CD14-positive monocyte (primary cell): ENCODE measurements at places on chromosomes 1 and 21.

DNA sequence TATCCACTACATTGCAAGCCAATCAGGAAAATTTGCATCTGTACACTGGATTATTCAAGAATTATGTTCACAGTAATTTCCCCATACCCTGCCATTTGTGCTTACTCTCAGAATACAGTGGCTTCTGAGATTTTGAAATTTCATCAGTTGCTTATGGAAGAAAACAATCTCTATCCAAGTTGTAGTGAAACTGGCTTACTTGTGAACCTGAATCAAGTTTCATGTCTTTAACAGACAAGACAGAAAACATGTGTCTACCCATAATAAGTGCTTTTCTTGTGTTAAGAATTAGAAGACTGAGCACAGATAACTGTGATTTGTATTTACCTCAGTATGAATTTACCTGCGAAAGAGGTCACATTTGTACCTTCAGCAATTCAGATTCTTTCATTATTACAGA is 672.7 kb upstream of the ADGRL2 start:
- no peak for DNase-seq

GRCh38 chr1:172980456-172980855 is 70.3 kb downstream of the TNFSF18 start:
- no peak for DNase-seq

- DNase-seq: no peak
These were observed 774.8 kb upstream of the ADAMTS5 start for GRCh38 chr21:27741736-27742135.

DNA sequence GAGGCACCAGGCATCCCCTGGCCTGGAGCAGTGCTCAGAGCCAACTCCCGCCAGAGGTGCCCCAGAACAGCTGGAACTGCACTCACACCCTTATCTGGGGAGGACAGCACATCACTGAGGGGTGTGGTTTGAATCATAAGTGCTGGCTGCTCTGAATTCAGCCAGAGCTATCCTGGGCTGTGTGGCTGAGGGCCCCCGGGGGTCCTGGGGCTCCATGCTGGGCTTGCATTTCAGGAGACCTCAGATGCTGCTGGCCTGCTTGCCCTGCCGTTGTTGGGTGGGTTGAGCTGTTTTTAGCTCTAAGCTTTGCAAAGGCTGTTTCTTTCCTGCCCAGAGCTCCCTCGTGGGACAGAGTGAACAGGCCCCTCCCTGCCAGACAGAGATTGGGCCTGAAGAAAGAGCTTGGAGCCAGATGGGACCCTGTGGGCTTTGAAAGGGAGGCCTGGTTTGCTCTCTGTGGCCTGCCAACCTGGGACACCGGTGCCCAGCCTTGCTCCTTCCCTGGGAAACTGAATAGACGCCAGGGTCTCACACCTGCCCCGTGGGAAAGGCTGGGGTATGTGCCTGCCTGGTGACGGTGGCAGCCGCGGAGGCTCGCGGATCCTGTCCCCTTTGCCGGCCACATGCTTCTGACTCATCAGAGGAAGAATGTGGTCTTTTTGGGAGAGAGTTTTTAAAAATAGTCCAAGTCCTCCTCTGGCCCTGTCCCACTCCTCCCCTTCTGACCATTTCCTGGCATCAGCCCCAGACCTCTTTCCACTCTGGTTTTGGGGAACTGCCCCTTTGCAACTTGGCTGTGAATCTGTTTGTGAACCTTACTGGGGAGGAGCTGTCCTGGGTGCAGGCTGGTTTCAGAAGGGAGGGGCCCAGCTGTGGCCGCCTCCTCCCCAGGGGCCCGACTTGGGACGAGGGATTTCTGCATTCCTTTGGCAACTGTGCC is 30.0 kb downstream of the ARHGEF10L start:
- peak; percentile 65 for DNase-seq

DNA sequence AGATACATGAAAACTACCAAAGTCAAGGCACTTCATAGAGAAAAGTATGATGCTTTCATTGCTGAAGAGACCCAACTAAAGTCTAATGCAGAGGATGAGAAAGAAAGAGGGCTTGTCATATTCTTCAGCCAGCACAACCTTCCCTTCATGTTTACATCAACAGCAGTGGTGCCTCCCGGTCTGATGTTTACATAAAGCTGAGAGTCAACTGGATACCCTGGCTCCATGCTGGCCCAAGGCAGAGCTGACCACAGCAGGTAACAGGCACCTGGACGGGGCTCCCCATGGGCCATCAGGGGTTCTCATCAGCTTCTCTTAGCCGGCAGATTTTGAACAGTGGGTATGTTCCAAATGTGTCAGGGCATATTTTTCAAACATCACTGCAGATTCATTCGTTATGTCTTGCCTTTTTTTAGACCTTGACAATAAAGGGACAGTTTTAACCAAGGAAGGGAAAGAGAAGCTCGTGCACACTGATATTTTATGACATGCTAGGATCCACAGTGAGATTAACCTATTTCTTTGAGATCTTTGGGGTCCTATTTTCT is 117.1 kb downstream of the NRIP1 start:
- DNase-seq: no peak

DNA sequence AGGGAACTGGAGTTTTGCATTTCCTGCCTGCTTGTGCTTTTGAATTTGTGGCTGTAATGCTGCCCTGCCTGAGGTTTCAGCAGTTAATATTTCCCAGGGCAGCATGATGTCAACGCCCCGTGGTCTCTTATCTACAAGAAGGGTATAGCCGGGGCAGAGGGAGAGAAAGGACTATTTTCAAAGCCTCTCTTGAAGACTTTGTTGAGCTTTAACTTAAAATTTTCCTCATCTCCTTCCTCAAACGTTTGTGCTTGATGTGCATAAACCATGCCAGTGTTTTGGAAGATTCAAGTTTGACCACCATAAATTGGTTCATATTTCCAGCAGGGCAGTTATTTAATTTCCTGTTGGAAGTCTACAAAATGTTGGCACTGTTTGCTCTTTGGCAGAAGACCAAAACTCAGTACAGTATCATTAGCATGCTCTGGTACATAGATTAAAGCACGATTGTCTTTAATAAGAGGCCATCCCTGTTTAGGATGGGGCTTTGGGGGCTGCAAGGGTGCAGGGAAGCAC is 43.4 kb downstream of the ROR1 start:
- DNase-seq: no peak

GRCh38 chr21:41018431-41018830 is 149.5 kb upstream of the BACE2 start:
- no peak for DNase-seq

- DNase-seq: peak; percentile 77
These were observed 7.1 kb upstream of the GPR61 start for GRCh38 chr1:109532365-109533136.

GRCh38 chr1:192993426-192994085 is 65.6 kb downstream of the UCHL5 start:
- no peak for DNase-seq

DNA sequence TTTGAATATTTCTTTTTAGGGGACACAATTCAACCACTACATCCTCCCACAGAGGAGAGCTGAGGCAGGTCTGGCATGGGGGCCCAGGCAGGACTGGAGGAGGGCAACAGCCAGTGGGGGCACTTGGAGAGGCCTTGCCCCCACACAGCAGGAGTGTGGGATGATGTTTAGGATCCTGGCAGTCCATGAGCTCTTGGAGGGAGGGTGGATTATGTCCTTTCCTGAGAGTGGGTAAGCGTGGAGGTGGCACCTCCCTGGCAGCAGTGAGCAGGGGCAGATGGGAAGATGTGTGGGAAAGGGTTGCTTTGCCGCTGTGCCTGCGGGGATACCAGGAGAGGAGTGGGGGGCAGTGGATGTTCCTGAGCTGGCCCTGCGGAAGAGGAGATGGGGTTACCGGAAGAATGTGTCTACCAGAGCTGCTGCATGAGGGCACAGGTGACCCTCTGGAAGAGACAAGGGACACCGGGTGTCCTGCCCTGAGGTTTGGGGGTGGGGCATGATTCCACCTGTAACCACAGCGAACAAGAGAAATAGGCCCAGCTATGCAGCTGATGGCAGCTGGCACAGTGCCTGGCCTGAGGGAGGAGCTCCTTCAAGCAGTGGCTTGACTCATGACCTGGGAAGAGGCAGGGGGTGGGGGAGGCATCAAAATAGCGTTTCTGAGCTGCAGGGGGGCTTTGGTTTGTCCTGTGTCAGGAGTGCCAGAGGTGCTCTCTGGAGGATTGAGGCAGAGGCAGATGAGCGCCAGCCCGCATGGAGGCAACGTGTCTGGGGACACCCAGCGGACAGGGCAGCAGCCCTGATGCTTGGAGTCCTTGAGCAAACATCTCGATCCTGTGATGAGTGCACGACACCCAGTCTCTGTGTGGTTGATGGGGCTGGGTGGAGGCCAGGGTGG is 123.9 kb upstream of the TMPRSS2 start:
- DNase-seq: no peak

GRCh38 chr1:39876144-39876543 is 7.2 kb downstream of the TRIT1 start:
- DNase-seq: peak; percentile 71

DNA sequence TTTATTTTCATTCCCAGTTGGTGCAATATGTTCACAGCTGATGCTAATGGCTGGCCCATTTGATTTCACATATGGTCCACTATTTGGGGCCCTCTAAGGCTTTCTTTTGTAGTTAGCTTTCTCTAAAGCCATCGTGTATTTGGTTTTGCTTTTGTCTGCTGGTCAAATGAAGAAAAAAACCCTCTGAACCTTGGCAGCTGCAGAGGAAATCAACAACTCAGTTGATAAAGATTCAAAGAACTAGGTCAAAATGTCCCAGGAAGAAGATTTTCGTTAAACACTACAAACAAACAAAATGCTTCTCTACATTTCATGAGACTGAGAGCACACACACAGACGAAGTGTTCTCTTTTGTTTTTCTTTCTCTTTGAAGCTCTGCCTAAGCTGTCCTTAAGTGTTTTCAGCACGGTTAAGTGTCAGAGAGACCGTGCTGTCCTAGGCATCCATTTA is 655.0 kb downstream of the RWDD3 start:
- DNase-seq: no peak

DNA sequence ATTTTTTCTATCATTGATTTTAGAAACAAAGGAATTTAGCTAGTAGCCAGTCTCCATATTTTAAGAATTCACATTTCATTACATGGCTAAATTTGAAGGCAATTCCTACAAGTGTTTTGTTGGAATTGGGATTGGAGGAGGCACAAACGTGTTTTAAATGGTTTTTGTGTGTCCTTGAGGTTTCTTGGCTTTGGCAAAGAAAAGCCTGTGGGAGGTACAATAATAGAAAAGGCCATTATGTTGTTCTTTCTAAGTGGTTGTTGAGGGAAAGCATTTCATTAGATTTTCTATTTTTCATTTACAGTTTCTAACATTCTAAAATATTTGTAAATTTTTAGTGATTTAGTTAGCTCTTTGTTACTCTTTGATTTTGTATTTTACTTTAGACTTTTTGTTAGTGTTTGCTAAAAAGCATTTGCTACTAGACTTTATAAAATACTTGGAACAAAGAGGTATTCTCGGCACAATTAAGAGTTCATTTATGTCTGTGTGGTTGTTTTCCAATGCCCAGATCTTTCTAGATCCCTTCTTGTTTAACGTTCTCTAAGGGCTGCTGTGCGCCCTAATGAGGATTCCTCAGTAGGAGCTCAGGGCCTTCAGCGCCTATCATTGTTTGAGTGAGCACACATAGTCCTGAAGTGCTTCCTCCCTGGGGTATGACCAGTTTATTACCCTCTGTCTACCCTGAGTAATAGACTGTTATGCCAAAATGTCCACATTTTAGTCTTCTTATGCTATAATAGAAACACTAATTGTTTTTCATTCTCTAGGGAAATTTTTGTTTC is 70.0 kb upstream of the KIAA1614 start:
- DNase-seq: no peak

GRCh38 chr1:230170153-230170547 is 103.1 kb downstream of the GALNT2 start:
- DNase-seq: no peak

GRCh38 chr1:176994931-176995596 is 169.4 kb downstream of the ASTN1 start:
- no peak for DNase-seq

- no peak for DNase-seq
These were observed 84.5 kb upstream of the GCLM start for GRCh38 chr1:93993731-93994130.

DNA sequence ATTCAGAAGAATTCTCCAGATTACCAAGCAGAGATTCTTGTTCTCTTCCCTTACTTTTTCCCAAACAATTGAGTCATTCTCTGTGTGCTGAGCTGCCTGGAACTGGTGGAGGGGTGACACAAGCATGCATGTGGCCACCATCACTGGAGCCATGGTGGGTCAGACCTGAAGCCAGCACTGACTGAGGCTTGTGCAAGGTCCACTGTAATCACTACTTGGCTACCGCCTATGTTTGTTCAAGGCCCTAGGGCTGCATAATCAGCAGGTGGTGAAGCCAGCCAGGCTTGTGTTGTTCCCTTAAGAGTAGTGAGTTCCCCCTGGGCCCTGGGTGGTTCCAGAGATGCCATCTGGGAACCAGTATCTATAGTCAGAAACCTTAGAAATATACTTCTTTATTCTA is 183.8 kb downstream of the DNAH14 start:
- no peak for DNase-seq

DNA sequence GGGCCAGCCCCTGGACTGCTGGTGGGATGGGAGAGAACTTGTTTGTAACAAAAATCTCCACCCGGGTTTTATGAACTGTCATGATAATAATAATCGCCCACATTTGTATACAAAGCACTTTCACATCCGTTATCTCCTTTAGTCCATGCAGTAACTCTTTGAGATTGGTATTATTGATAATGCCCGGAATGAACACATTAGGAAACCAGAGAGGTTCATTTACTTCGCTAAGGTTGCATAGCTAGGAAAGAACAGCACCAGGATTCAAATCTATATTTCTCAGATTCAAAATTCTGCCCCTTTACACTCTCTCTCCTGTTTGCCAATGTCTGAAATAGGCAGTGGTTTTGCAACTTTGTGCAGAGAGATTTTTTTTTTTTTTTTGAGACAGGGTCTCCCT is 131.4 kb downstream of the FOXD2 start:
- no peak for DNase-seq

- no peak for DNase-seq
These were observed 74.7 kb downstream of the RUNX1 start for GRCh38 chr21:34974162-34974981.

GRCh38 chr1:208652296-208653160 is 408.3 kb upstream of the PLXNA2 start:
- peak; percentile 16 for DNase-seq

- DNase-seq: peak; percentile 33
These were observed 51.0 kb downstream of the GADD45A start for GRCh38 chr1:67735806-67736627.

GRCh38 chr1:63126104-63126503 is 196.3 kb upstream of the FOXD3 start:
- DNase-seq: no peak

GRCh38 chr1:17596651-17597509 is 57.4 kb downstream of the ARHGEF10L start:
- no peak for DNase-seq

GRCh38 chr1:33502726-33503125 is 30.3 kb downstream of the ZSCAN20 start:
- no peak for DNase-seq

GRCh38 chr1:67316918-67317317 is 9.2 kb downstream of the IL12RB2 start:
- DNase-seq: no peak

DNA sequence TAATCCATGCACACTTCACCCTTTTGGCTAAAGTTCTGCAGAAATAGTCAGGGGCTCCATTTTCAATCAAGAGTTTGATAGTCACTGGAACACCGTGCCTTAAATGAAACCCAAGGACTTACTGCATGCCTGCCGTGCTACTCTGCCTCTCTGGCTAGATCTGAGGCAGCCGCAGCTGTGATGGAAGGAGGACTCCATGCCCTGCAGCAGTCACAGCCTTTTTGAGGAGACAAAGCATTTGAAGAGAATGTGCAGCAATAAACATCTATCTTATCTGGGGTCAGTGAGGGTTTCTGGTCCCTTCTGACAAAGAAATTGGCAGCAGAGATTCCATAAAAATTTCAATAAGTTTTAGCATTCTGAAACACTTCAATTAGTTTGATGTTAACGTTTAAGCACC is 78.0 kb downstream of the BCAR3 start:
- DNase-seq: no peak
